Central memory CD8-positive, alpha-beta T cell (primary cell): ENCODE measurements at places on chromosomes 1 and 21.

- DNase-seq: no peak
These were observed 101.6 kb upstream of the PALMD start for GRCh38 chr1:99544328-99544727.

DNA sequence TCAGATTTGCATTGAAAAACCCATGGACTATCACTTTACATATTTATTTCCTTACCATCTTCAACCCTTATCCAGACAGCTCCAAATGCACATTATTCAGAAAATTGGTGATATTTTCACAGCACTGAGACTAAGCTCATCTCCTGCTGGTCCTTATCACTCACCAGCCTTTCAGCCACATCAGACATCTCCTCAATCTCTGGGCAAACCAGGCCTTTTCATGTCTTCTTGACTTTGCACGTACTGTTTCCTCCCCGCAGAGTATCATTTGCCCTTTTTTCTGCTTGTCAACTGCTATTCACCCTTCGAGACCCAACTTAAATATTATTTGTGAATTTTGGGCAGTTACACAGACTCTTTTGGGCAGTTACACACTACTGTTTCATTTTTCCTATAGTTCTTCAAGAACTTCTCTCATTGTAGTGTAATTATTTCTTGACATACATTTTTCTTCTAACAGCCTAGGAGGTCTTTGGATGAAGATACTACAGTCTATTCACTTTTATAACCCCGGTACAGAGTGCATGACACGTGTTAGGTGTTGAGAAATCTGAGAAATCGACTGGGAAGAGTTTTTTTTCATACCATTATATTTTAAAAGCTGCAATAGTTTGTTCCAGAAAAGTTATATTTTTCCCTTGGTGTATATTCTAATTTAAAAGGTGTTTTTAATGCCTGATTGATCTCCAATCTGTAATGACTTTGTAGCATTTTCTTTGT lies 98.0 kb downstream of the FGGY start:
- DNase-seq: no peak

DNA sequence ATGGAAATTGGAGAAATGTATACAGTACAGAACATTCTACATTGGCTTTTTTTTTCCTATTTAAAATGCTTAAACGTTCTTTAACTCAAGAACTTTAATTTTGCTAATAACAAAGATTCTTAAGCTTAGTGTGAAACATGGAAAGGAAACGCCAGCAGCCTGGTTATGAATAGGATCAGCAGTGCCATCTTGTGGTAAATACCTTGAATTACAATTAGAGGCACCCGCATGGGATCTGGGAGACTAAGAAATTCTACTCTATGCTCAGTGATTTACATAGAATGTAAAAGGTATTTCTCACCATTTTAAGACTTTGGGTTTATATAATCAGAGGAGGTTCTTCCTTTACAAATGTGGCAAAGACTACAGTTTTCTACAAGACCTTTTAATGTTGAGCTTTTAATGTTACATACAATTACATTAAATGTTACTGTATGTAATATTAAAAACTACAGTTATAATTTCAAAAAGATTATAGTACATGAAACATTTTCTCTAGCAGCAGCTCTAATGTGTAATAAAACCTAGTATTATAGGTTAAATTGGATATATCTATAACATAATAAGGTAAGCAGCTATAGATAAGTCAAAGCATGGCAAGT lies 32.1 kb upstream of the APOBEC4 start:
- no peak for DNase-seq

DNA sequence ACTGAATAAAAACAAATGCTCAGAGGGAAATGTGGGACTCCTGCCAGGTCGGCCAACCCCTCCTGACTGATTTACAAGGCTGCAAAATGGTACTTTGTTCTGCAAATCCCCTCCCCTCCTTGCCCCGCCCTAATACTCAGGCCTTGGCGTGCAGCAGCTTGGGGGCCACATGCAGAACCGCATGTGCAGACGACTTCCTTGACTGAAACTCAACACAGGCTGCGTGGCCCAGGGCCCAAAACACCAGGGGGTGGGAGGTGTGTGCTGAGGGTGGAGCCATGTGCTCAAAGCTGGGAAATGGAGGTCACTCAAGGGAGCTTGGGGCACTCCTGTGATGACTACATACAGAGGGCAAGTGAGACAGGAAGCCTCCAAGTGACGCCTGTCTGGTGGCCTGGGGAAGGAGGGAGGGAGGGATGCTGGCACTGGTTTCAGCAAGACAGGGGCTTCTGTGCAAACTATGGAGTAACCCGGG lies 87.2 kb downstream of the MRPL37 start:
- peak; percentile 21 for DNase-seq

- no peak for DNase-seq
These were observed 121.6 kb upstream of the ADAR start for GRCh38 chr1:154729577-154729976.

DNA sequence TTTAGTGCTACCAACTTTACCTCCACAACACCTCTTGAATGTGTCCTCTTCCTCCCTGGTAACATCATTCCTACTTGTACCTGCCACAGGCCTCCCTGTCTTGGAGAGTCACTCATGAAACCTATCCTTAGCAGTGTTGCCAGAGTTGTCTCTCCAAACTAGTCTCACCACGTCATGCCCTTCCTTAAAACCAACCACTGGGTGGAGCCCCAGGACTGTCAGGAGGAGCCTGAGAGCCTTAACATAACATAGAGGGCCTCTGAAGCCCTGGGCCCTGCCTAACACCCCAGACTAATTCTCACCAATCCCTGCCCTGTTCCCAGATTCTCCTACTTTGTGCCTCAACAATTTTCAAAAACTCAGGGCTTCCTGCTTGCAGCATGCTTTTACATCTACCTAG lies 65.3 kb downstream of the ZNF697 start:
- DNase-seq: no peak

DNA sequence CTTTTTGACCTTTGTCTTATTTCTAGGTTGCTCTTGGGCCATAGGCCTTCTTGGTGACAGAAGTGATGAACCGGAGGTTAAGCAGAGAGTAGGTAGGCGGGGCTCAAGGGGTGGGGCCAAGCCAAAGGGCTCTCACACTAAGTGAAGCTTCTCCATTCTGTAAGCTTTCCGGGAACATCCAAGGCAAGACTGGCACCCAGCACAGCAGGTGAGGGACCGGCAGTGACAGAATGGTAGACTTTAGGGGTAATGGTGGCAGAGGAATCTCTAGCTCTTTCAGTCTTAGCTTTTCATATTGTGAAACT lies at the start of gene TNFAIP8L2:
Gene TNFAIP8L2, plus strand, starts transcription at position 135 of the 305 bp plus-strand sequence. CDS start 2,049 bp downstream, outside the sequence.
- peak; percentile 46 for DNase-seq

GRCh38 chr1:201319631-201320030 lies 36.3 kb downstream of the PKP1 start:
- DNase-seq: no peak

DNA sequence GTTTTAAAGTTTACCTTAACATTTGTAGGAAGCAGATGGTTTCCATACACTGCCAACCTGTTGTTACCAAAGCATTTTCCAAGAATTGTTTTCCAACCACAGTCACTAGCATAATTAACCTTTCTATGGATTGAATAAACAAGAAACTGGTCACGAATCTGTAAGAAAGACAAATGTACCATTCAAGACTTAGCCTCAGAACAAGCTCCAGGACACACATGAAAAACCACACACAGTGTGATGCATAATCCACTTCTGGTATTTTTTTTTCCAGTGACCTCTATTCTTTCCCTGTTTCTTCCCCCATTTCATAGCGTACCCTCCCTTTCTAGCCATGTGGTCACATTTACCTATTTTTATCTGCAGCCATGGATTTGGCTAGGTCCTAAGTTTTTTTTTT lies 29.6 kb upstream of the C1orf87 start:
- no peak for DNase-seq

GRCh38 chr1:115182012-115182715 lies 92.9 kb upstream of the TSPAN2 start:
- DNase-seq: no peak

DNA sequence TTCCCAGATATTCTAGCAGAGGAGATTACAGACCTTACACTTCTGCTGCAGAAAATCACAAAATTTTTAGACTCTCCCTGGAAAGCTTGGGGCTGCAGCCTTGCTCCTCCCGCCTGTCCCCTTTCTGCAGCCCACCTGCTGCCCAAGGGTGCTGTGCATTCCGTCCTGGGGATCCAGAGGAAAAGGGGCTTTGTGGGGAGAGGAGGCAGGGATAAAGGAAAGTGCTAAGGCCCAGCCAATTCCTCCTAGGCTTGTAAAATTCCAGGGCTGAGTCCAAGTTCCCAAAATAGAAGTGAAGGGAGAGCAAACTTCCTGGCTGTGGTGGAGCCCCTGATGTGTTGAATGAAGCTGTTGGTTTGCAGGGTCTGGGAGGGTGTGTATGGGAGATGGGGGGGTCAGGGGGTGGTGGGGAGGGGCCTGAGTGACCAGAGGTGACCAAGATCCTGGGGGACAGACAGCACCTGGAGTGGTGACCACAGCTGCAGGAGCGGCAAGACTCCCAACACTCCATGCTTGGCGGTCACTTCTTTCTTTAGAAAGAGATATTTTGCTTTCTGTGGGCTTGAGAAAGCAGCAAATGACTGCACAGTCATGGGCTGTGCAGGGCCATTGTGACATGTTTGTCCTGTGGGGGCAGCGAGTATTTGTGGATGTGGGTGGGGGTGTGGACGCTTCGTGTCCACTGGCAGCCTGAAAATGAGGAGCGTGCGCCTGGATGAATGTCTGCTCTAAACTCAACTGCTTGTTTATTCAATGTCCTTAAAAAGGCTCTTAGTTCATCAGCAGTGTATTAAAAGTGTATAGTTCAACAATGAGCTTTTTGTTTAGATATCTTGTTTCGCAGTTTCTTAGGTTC lies 68.4 kb downstream of the TLR5 start:
- DNase-seq: no peak

- no peak for DNase-seq
These were observed 27.0 kb downstream of the DPYD start for GRCh38 chr1:97893844-97894243.

DNA sequence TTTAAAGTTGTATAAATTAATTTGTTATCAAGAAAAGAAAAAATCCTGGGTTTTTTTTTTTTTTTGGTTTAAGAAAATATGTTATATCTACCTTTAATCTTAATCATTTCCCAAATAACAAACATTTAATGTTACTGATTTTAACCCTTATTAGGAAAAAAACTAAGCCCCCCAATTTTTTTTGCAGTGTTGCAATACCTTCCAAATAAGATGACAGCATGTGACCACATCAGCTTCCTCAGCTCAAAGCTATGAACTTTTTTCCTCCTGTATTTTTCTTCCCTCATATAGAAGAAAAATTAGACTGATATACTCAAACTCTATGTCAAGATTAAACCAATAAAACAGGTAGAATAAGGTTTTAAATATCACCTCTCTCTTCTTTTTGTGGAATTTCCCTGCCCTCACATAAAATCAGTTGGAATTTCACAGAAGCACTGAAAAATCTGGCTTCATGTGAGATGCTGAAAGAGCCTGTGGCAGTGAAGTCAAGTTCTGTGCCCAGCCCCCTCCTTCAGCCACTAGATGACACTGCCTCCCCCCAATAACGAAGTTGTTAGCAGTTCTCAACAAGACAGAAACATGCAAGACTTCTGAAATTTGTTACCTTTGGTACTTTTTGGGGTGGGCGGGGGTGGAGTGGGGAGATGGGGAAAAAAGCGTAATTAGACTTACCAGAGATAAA lies 9.6 kb upstream of the SMYD2 start:
- DNase-seq: no peak
